CD4-positive, alpha-beta T cell treated with Interleukin-15 for 1 hour (primary cell): ENCODE measurements at places on chromosomes 12 and 14.

GRCh38 chr12:89932954-89933353 is 224.3 kb upstream of the ATP2B1 start:
- no peak for DNase-seq

DNA sequence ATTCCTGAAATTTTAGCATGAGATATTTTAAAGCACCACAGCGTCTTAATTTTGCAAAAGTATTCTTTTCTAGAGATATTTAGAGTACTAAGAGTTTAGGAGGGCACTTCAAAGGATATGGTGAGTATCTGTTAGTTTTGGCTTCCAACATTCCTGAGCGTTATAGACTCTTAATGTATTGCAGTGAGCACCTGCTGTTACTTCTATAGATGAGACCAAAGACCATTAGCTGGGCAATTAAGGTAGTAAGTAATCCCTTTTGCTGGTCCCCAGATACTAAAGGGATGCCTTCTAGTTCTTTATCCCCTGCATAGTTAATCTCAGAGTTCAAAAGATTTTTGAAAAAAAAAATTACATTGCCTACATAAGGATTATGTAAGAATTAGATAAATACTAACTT is 975.6 kb downstream of the GALC start:
- DNase-seq, result no peak

GRCh38 chr12:103956509-103957027 is 9.1 kb upstream of the TDG start:
- no peak for DNase-seq

GRCh38 chr12:120936197-120936596 is 32.0 kb upstream of the SPPL3 start:
- no peak for DNase-seq

DNA sequence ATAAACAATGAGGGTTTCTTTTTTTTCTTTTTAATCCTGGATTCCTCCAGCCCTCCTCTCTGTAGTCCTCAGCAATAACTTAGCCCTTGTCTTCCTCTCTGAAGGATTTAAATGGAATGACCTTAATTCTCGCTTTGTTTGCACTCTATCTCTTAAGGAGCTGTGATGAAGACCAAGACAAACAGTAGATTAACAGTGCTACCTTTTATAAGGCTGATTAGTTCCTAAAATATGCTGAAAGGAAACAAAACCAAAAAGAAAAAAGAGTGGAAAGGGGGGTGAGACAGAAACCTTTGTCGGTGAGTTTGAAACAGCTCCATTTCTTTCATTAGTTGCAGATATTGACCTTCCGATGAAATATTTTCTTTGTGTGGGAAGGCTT is 38.7 kb upstream of the PTCSC3 start:
- no peak for DNase-seq

- DNase-seq, result peak; percentile 43
Observed at GRCh38 chr12:2682296-2683251, 112.2 kb upstream of the FKBP4 start.

GRCh38 chr12:89576572-89577220 is 50.8 kb upstream of the POC1B start:
- DNase-seq, result no peak

- DNase-seq, result no peak
Observed at GRCh38 chr12:104295954-104296353, 7.6 kb upstream of the EID3 start.

- no peak for DNase-seq
Observed at GRCh38 chr12:29710104-29710503, 73.6 kb downstream of the TMTC1 start.

DNA sequence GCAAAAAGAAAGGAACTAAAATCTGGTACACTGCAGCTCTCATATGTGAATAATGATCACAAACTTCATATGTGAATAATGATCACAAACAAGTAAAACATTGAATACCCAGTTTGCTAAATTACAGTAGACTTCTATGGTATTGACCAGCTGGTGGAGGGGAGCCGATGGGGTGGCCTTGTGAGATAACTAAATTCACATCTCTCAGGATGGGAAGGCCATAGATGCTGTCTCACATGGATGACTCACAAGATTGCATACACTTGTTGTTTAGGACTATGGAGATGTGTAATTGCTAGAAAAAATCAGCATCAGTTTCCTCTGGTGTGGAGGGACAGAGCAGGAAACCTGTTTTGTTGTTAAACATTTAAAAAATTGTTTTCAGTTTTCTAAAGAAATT is 49.2 kb downstream of the ACACB start:
- DNase-seq, result no peak

GRCh38 chr12:5778821-5779220 is 166.2 kb downstream of the ANO2 start:
- no peak for DNase-seq

DNA sequence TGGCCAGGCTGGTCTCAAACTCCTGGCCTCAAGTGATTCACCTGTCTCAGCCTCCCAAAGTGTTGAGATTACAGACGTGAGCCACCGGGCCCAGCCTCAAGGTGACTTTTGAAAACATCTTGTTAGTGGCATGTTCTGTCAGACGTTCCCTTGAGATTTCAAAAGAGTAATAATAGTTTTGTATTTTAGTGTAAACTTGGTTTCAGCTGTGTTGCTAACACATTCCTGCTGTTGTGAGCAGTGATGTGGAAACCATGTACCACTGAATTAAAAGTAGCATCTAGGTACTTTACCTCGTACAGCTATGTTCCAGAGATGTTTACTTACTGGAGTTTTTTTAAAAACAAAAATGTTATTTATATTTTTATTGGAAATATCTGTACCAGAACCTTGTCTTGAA is 111.3 kb downstream of the AEBP2 start:
- no peak for DNase-seq

DNA sequence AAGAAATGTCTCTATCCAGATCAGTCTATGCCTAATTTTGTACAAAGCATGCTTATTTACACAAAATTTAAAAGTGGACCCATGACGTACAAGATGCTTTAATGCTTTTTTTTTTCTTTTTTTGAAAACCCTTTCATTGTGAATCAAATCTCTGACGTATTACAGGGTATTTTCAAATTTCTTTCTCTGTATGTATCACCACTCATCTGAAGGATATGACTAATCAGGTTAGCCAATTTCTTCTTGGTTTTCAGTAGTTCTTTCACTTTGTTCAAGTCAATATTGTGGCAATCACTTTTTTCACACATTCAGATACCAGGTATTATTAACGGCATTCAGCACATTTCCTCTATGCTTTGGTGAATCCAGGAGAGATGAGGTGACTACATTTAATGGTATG is 685.3 kb downstream of the TRHDE start:
- DNase-seq, result no peak

- DNase-seq, result no peak
Observed at GRCh38 chr14:57831981-57832380, 33.9 kb downstream of the SLC35F4 start.

DNA sequence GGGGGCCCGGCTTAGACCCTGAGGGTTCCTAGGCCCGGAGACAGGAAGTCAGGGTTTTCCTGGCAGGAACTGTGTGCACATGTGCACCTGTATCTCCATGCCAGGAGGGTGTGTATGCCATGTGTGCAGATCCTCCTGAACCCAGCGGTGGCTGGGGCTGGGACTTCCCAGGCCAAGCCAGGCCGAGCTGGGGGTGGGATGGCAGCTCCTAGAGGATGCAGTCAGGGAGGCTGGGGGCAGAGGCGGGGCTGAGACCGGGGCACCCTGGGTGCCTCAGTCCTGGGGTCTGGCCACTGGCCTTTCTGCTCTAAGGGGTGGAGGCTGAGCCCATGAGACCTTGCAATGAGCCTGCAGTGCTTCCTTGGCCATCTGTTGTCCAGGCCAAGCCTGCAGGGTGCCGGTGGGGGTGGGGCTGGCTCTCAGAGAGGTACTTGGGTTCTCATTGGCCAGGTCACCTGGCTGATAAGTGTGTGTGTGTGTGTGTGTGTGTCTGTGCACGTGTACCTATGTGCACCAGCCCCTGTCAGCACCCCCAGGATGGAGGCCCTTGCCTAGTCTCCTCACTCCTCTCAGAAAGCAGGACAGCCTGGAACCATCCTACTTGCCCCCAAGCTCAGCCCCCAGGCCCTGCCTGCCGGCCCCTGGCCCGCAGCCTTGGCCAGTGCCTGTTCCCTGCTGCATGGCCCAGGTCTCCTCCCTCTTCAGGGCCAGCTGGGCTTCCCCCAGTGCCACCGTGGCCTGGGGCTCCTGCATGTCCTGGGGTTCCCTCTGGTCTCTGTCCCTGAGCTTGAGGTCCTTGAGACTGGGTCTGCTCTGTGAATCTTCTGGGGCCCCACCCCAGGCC is 10.6 kb upstream of the TNFAIP2 start:
- DNase-seq, result no peak

DNA sequence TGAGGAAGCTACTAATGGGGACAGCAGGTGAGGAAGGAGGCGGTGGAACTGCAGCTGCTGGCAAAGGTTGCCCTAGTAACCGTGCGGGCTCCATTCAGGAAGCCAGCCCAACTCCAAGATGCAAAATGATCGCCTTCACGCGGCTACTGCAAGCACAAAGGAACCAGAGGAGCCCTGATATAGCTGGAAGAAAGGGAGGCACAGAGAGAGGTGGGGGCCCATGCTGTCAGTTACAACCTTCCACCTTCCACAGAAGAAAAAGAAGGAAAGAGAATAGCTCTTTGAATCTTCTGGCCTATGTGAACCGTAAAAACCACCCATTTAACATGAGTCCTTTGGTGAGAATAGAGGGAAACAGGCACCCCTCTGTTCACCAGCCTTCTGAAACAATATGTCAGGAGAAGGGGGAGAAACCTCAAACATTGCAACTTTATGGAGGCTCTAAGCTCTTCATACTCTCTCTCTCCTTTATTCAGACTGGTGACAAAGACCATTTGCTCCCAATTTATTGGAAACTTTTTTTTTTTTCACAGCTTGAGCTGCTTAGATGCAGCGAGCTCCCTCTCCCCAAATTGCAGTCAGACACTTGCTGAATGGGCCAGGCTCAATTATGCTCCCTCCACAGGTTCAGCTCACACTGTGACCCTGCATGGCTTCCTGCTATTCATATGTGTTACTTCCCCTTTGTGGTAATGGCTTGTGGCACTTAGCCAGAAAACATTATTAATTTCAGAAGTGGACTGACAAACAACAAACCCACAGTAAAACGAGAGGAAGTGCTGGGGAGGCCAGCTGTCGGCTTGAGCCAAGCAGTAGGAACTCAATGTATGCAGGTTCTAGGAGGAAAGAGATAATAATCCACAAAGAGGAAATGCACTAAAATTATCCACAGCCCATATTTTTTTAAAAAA is 6.2 kb downstream of the DUSP6 start:
- DNase-seq, result peak; percentile 74

DNA sequence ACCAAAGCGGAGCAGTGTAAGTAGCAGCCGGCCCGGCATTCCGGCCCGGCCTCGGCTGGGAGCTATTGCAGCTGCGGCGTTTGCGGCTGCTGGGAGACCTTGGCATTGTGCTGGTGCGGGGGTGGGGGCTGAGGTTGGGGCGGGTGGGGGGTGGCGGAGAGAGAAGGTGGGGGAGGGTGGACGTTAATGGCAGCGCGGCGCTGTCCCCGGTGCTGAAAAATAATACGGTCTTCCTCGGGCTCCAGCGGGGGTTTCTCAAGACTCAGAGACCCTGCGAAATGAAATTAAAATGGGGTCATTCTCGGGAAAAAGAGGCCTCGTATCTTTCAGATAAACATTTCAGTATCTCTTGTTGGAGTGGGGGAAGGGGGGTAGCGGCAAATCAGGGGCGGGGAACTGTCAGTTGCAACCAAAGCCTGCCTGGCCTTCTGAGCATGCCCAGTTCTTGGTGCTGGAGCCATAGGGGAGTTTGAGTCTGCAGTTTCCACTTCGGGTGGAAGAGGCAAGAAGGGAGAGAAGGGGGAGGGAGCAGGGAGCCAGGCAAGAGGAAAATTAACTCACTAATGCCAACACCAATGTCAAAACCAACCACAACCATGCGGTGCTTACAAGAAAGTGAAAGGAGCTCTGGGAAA is 414 bp downstream of the UNC79 start:
- DNase-seq, result no peak

DNA sequence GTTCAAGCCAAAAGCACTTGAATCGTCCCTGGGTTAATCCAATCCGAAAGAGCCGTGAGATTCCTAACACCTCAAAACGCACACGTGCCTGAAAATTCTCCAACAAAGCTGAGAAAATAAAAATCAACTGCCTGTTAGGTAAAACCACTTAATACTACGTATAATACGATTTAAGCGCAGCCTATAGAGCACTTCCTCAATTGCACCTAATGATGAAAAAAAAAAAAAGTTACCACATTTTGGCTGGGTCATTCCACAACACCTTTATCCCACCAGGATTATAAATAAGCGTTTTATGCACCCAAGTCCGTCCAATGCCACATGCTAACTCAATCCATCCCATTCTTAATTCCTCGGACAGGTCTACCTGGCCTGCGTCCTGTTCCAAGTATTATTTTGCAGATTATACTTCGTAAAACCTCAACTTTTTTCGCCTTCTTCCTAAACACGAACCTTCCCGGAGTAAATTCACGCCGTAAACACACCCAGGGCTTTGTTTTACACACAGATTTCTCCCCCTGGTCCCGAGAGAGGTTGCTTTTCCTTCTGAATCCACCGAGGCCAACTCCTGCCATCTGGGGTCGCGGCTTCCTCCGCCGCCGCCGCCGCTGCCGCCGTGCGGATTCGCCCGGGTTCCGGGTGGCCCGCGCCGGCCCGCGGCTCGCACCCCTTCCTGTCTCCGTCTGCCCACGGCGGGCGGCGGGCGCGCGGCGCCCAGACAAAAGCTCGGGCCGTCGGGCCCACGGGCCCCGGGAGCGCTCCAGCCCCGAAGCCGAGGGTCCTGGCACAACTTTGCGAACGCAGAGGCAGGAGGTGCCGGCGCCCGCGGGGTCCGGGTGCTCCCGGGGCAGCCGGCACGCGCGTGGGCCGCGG is 66.2 kb downstream of the RNF34 start:
- peak; percentile 26 for DNase-seq

- DNase-seq, result no peak
Observed at GRCh38 chr12:104951759-104952509, 6.2 kb downstream of the SLC41A2 start.

GRCh38 chr12:89129167-89129870 is 223.0 kb downstream of the DUSP6 start:
- DNase-seq, result no peak

DNA sequence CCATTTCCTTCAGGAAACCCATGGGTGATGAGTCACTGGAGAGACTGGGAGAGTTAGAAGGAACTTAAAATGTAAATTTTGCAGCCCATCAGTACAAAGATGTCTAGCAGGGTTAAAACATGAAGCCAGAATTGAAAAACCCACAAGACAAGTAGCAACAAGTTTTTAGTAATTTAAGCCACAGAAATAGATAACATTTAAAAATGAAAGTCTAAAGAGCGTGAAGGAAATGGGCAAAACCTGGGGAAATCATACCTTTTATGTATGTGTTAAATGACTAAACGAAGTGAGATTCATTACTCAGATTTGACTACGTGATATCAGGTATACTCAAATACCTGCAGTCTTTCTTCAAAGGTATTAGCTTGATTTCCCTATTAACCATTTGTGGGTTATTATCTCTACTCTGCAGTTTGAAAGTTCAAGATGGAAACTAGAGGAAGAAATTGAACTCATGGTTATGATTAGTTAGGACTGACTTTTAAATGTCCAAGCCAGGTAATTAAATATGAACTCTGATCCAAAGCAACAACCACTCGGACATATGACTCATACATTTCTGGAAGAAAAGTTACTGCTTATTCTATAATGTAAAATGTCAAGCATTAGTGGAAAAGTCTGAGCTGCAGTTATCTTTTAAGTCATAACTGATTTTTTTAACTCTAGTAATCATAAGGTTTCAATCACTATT is 84.1 kb downstream of the ITPR2 start:
- no peak for DNase-seq

- DNase-seq, result no peak
Observed at GRCh38 chr12:47818467-47819137, 1.1 kb downstream of the HDAC7 start.

- peak; percentile 34 for DNase-seq
Observed at GRCh38 chr12:110619534-110619953, 5.6 kb downstream of the TCTN1 start.

GRCh38 chr12:78645956-78646355 is 218.6 kb upstream of the SYT1 start:
- DNase-seq, result no peak
